ENCODE measurements at places on chromosomes 2 and 18.

DNA sequence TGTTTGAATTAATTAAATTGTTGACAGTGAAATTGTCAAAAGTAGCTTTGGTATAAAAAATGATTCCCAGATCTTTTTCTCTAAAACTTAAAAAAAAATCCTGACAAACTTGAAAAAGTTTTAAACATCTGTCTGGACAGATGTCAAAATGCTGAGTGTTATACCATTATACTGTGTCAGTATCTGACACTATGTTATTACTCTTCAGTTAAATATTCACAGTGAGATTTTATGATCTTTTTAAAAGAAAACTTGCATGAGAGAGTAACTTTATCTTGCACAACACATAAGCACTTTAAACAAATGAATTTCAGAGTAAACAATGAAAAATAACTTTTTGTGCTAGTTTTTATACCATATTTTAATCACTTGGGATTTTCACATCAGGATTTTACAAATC lies 167.4 kb downstream of the MEIS1 start:
- no peak for DNase-seq

DNA sequence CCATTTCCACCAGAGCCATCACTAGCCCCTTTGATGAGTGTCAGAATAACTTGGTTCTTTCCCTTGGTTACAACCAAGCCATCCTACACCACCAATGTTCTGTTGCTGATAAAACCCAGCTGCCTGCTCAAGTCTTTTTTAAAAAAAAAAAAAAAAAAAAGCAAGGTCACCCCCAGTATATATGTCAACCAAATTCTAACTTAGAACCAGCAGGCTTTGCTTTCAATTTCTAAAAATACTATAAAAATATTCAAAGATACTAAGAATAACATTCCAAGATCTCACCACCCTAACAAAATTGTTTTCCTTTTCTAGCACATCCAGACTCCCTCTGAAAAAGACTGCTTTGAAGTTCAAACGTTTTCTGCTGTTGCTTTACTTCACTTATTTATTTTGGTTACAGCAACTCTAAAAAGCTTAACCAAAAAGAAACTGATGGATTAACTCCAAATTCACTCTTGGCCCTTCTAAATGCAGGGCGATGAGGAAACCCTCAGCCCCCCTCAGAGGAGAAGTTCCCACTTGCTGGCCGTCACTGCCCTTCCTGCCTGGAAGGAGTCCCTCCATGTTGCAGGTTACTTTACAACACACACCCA lies 10.9 kb downstream of the UXS1 start:
- no peak for DNase-seq

GRCh38 chr2:33378556-33379210 lies 97.8 kb upstream of the RASGRP3 start:
- DNase-seq: no peak

- DNase-seq: no peak
Measured at GRCh38 chr18:76410660-76411417, 84.2 kb downstream of the ZNF516 start.

- no peak for DNase-seq
Measured at GRCh38 chr18:24486684-24487083, 26.2 kb downstream of the HRH4 start.

DNA sequence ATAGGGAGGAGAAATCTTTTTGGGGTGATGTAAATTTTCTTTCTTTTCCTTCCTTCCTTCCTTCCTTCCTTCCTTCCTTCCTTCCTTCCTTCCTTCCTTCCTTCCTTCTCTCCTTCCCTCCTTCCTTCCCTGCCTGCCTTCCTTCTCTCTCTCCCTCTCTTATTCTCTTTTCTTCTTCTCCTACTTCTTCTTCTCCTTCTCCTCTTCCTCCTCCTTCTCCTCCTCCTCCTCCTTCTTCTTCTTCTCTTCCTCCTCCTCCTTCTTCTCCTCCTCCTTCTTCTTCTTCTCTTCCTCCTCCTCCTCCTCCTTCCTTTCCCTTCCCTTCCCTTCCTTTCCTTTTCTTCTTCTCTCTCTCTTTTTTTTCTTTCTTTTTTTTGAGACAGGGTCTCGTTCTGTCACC lies 59.9 kb downstream of the MYOM1 start:
- no peak for DNase-seq

DNA sequence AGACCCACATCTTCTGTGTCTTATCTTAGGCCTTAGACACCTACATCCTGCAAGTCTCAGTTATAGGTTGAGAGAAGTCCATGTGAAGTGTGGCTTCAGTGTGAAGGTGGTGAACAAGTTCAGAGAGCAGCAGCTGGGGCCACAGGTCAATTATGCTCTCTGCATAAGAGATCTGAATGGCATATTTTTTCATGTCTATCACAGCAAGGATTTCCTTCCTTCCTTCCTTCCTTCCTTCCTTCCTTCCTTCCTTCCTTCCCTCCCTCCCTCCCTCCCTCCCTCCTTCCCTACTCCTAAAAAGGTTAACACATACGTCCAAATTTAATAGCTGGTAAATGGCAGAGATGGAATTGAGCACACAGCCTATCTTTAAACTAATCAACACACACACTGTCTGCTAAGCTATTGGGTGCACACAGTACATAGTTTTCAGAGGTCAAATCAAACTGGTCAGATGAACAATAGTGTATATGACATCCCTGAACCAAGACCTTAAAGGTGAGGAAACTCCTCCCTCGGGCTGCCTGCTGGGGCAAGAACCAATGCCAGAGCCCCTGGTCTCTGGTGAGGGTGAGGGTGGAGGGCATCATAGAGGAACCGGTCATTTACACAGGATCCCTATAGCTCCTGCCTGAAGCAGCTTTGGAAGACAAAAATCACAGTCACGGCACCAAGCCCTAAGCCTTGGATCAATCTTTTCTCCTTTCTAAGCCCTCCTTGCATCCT lies 240.9 kb downstream of the ICOS start:
- DNase-seq: no peak

DNA sequence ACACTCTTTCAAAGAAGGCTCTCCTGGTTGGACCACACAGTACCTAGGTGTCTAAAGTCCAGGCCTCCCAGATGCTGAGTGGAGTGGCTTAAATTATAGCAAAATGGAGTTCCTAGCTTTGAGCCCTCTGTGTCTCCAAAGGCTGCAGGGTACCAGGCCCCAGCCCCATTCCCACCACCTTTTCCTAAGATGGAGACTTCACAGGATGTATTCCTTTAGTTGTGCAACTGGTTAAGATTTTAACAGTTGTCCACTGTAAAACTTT lies 4.9 kb downstream of the SMAD7 start:
- DNase-seq: no peak

- no peak for DNase-seq
Measured at GRCh38 chr18:48249854-48250253, 159.3 kb downstream of the ZBTB7C start.

- peak; percentile 47 for DNase-seq
Measured at GRCh38 chr2:213065583-213066442, 85.6 kb downstream of the IKZF2 start.

- DNase-seq: no peak
Measured at GRCh38 chr2:114119862-114120261, 230.0 kb downstream of the ACTR3 start.

DNA sequence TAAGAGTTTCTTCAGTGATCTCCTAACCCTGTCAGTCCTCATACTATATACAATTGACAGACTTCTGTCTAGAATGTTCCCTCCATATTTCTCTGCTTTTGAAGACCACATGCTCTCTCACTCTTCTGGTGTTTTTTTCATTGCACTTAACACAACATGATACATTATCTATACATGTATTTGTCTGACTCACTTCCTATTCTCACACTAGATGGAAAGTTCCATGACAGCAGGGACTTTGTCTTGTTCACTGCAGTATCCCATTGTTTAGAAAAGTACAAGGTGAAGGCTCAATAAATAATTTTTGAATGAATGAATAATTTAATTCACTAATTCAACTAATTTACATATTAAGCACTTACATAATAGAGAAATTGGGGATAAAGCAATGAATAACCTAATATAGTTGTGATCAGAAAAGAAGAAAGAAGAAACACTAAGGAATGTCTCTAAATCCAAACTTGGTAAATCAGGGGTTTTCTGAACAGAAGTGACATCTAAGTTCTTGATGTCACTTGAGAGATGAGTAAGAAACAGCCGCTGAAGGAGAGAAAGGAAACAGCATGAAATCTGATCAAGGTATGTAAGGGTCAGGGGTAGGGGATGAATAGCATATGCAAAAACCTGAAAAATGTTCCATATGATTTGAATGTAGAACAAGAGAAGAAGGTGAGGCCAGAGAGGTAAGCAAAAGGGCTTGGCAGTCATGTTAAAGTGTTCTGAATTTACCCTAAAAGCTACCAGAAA lies 42.4 kb downstream of the MBD2 start:
- no peak for DNase-seq

- no peak for DNase-seq
Measured at GRCh38 chr18:73355121-73355520, 487.3 kb upstream of the NETO1 start.

DNA sequence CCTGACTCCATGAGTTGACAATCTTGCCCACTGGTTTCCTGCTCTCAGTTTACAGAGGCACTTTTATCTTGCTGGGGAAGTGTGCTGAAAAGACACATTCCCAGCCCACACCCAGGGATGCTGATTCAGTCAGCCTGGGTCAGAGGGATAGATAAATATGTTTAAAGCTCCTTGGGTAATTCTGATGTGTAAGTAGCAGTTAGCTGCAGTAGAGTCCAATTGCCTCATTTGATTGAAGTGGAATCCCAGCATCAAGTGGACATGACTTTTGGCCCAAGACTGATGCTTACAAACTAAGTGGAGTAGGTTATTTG lies 29.4 kb downstream of the PSD4 start:
- DNase-seq: no peak

GRCh38 chr2:217086038-217086522 lies 226.2 kb upstream of the TNP1 start:
- no peak for DNase-seq

DNA sequence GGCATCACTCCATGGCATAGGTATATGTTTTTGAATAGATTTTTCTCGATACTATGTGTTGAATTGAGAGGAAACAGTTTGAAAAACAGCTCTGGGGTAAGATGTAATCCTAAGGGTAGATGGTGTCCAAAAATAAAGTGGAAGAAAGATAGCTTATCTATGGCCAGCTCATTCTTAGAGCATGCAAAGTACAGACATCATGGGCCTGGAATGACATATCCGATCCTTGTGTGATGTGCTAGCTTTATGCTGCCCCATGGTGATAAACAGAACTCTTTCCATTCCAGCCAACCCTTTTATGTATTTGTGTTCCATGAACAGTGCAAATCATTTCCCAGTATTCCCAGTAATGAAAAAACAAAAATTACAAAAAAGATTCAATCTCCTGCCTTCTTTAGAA lies 390.2 kb upstream of the NXPH2 start:
- DNase-seq: no peak

- no peak for DNase-seq
Measured at GRCh38 chr2:148303161-148303560, 282.3 kb downstream of the MBD5 start.

DNA sequence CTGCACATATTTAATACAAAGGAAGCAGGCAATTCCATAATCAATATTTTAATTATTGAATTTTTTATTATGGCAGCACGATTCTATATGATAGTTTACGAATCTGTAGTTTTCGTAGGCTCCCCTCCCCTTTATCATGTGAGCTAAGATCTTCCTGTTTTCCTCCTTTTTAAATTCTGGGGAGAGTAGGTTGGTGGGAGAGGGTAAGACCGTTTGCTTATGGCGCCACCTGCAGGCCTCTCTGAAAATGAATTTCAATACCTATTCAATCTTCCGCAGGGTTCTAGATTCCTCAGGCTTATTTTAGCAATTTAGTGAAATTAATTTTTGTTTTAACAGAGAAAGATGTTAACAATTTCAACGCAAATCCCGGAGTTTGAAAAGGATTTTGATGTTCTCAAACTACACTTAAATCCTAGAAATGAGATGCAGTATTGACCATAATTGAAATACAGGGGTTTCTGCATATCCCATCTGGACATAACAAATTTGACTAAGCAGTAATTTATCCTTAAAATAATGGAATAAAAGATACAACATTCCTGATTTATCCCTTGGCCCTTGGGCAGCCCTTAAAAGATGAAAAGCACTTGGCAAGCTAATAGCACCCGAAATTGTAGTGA lies 12.8 kb upstream of the GBX2 start:
- DNase-seq: peak; percentile 63
